ENCODE measurements at places on chromosomes 12 and 14.

DNA sequence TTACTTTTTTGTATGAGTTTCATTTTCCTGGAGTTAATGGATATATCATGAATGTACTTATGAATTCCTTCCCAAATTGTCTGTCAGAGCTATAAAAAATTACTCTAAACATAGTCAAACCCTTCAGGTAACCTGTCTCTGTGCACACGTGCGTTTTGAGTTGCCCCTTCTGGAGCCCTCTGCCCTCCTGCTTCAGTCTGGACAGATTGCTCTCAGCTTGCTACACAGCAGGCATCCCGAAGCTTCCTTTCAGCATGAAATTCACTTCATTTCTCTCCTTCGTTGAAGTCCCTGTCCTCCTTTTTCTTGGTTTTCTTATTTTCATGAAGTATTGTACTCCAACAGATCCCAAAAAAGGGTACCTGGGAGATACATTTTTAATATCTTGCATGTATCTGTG is 47.3 kb downstream of the FNTB start:
- DNase-seq, result no peak

GRCh38 chr12:96223411-96224218 is 29.4 kb downstream of the ELK3 start:
- no peak for DNase-seq

DNA sequence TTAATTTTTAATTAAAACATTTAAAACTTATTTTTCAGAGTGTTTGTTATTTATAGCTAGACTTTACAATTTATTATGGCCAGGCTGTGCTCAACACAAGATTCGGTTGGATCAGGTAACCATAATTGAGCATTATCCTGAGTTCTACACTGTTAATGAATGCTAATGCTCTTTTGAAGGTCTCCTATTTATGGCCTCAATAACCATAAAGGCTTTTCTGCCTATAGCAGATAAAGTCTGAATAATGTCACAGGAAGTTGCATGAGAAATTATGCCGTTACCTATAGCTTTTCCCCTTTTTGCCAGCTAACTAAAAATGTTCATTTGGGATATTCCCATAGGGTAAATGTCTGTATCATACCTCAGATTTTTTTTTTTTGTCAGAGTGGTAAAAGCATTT is 269.4 kb upstream of the E2F7 start:
- no peak for DNase-seq

DNA sequence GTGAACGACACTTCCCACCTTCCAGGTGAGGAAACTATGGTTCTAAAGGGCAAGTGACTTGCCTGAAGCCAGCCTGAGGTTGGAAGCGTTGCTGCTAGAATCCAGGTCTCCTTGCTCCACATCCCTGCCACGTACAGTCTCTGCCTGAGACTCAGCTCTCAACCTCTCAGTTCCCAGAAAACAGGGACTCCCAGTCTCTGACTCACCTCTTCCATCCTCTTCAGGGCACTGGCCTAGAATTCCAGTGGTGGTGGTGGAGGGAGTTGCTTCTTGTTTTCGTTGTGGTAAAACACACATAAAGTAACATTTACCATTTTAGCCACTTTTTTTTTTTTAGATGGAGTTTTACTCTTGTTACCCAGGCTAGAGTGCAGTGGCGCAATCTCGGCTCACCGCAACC is 7.3 kb downstream of the GPR68 start:
- DNase-seq, result no peak

GRCh38 chr12:52628841-52629240 is 10.5 kb upstream of the KRT73 start:
- no peak for DNase-seq

GRCh38 chr12:105897311-105897725 is 241.4 kb downstream of the NUAK1 start:
- no peak for DNase-seq

DNA sequence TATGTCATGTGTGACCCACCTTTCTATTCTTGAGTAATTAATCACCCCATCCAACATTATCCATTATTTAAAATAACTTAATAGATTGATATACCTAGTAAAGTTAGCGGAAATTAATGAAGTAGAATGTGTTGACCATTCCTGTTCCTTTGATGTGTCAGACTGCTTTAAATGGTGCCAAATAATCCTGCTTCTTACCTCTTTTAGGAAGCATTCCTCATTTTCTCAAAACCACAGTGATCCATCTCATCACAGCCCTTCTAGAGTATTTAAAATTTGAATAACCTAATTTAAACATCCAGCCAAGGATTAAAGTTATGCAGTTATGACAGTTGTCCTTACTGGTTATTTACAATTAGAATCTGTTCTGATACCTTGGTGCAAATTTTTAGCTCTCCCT is 6.9 kb downstream of the MGAT4C start:
- no peak for DNase-seq

- no peak for DNase-seq
Observed at GRCh38 chr12:118098911-118099671, 4.7 kb downstream of the VSIG10 start.

DNA sequence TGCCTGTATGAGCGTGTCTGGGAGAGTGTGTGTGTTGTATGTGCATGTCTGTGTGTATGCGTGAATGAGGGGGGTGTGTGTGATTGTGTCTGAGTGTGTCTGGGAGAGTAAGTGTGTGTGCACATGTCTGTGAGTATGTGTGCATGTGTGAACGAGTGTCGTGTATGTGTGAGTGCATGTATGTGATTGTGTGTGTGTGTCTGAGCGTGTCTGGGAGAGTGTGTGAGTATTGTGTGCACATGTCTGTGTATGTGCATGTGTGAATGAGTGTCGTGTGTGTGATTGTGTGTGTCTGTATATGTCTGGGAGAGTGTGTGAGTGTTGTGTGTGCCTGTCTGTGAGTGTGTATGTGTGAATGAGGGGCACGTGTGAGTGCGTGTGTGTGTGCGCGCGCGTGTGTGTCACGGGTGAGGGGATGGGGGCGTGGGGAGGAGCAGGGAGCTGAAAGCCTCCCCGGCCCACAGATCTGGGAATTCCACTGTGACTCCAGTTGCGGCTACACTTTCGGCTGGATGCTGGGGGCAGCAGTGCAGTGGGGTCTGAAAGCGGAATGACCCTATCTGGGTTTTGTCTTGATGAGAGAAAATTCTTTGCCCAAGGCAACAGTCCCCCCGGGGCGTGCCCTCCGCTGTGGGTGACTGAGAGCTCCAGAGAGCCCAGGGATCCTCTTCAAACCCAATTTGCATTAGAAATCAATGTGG is 138.1 kb upstream of the MED13L start:
- no peak for DNase-seq

DNA sequence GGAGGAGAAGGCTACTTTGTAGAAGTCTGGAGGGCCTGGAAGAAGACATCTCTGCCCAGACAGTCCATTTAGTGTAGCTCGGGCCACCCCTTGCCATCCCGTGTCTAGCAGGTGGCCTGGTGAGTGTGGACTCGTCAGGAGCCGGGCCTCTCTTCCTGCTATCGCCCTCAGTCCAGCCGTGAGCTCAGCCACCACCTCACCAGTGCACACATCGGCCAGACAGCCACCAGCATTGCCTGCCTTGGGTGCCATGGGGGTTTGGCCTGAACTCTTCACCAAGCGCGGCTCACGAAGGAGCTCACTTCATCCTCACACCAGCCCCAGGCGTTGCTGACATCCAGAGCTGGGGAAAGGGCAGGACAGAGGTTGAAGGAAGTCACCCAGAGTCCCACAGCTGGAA is 19.6 kb upstream of the TRAF3 start:
- no peak for DNase-seq

DNA sequence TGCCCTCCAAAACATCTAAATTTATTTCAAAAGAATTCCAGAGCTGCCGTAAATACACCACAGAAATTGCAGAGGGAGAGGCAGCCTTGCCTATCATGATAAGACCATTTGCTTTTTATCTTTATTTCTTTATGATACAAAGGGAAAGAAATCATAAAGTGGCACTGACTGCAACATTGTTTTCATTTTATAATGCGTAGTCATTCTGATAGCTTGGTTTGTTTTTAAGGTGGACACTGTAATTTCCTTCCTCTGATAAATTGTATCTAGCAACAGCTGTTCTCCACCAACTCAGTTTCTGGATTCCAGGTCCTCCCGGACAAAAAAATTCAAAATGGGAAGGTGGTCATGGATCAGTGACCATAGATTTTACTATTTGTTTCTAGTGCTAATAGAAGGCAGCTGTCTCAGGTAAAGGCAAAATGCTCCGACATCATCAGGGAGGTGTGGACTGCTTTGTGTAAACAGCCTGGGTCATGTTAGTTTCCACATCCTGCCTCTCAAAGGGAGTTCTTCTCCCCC is 623 bp upstream of the TSPAN8 start:
- DNase-seq, result no peak

DNA sequence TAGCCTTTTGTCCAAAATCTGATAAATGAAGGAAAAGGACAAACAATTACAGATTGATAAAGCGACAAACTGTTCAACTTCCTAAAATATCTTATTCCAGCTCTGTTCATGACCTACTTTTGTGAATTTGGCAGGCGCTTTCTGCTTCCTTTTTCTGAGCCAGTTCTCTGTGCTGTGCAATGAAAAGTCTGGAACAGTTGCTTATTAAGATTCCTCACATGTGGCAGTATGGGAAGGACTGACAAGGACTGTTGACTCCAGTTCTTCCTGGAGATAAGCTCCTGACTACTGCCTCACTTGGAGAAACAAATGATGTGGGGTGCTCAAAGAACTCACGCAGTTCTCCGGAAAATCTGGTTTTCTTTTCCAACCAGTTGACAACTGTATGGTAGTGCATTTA is 58.3 kb upstream of the ANP32D start:
- DNase-seq, result no peak

DNA sequence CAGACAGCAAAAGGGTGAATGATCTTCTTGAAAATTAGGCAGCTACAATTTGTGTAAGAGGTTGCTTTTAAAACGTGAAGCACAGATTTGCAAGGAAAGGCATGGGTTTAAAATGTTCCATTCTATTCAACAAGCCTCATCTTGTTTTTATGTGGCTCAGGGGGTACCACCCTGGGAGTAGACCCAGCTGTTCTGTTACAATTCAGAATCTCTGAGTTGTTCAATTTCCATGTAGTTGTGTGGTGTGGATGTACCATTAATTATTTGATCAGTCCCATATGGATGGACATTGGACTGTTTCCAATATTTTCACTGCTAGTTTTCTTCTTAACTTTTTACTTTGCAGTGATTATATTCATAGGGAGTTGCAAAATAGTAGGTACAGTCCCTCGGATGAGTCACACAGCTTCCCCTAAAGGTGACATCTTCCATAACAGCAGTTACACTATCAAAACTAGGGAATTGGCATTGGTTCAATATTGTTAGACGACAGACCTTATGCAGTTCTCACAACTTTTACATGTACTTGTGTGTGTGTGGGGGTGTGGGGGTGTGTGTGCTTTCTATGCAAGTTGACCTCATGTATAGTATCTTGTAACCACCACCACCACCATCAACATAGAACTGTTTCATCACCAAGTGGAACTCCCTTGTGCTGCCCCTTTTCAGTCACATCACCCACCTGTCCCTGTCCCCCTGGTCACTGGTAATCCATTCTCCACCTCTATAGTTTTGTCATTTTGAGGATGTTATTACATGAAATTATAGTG is 59.0 kb upstream of the CAPRIN2 start:
- DNase-seq, result no peak

DNA sequence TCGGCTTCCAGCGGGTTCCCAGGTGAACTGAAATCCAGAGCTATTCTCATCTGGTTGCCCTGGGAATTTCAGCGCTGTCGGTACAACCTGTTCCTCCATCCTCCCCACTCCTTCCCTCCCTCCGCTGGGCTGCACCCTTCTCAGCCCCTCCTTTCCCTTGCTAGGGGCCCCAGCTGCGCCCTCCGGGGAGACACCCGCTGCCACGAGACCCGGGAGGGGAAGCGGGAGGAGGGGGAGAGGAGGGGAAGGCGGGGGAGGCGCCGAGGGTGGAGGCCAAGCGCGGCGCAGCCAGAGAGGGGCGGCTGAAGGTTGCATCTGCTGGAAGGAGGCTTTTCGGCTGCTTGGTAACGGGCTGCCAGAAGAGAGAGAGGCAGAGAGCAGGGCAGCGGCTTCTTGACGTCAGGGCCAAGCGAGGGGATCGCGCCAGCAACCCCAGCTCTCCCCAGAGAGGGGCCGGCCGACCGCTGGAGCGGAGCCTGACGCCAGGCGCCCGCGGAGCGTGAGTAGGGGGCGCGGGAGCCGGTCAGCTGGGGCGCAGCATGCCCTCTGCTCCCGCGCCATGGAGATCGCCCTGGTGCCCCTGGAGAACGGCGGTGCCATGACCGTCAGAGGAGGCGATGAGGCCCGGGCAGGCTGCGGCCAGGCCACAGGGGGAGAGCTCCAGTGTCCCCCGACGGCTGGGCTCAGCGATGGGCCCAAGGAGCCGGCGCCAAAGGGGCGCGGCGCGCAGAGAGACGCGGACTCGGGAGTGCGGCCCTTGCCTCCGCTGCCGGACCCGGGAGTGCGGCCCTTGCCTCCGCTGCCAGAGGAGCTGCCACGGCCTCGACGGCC is at the start of gene KCNA5:
Gene KCNA5 (plus strand): TSS at position 291 of the 831 bp plus-strand sequence. CDS start 269 bp downstream, at position 560.
- no peak for DNase-seq

DNA sequence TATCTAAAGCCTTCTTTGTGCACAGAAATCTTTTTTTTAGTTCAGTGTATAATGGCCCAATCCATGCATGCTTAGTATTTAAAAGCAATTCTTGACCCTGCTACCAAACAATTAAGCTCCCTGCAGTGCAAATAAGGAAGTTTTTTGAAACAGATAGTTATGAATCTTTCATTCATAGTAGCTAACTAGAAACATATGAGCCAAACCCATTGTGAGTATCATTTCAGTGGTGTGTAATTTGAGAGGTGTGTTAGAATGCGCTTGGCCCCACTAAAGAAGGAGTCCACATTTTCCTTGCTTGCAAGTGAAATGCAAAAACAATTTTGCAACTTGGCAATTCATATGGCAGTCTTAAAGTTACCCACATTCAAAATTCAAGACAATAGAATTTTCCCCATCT is 14.4 kb downstream of the EPS8 start:
- no peak for DNase-seq

GRCh38 chr12:52749827-52750226 is 27.3 kb downstream of the KRT76 start:
- DNase-seq, result no peak

GRCh38 chr14:70972107-70972976 is 65.1 kb downstream of the PCNX1 start:
- peak; percentile 24 for DNase-seq

GRCh38 chr12:46798648-46799047 is 27.1 kb downstream of the SLC38A4 start:
- no peak for DNase-seq

- DNase-seq, result no peak
Observed at GRCh38 chr12:52440821-52441319, 6.7 kb upstream of the KRT75 start.

- DNase-seq, result no peak
Observed at GRCh38 chr12:120196363-120196762, 1.8 kb upstream of the GCN1 start.

DNA sequence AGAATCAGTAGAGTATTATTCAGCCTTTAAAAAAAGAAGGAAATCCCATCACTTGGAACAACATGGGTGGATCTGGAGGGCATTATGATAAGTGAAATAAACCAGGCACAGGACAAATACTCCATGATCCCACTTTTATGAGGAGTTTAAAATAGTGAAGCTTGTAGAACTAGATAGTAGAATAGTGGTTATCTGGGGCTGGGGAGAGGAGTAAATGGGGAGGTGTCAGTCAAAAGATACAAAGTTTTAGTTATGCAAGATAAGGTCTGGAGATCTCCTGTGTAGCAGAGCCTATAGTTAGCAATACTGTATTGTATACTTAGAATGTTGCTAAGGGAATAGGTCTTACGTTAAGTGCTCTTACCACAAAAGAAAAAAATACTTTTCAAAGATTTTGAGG is 64.9 kb downstream of the RIC8B start:
- DNase-seq, result no peak
